ENCODE measurements at places on chromosomes 13 and 19.

DNA sequence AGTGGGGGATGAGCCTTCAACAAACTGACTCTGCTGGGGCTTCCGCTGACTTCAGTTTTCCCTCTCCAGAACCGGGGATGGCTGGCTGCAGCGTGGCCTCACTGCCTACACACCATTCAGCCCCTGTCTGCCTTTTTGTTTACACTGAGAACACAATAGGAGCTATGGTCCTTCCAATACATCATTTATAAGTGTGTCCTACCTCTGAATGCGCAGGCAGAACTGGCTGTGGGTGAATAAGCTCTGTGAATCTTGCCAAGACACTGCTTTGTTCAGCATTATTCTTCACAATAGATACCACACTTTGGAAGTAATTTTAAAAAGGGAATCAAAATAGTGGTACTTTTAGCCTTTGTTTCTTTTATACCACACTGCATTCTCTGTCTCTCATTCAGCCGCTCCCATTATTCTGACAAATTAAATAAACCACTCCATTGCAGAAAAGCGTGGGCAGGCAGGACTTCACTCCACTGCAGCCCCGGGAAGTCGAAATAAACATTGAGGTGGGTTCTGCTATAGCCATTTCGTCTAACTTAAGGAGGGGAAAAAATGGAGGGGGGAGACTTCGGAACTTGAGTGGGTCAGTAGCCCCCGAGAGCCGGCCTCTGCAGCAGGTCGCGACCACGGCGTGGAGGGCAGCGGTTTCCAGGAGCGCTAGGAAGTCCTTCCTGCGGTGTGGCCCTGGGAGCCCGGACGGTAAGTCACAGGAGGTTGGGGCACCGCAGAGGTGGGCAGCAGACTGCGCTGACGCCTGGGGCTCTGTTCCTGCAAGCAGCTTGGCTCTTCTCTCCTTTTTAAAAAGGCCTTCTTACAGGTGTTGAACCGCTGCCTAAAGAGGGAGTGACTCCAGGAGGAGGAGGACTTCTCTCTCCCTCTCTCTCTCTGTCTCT, 94.8 kb upstream of the SOX1 start:
- DNase-seq = no peak

DNA sequence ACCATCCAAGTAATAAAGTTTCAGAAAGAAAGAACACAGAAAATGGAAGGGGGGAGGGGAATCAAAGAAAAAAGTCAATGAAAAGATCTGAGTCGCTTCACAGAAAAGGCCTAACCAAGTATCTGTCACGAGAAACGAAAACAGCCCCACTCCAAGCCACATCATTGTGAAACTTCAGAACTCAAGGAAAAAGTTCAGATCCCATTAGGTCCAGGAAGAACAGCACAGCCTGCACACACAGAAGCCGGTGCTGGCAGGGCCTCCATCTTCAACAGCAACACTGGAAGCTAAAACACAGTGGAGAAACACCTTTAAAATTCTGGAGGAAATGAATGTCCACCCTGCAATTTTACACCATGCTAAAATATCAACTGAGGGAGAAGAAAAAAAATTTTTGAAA, 8.0 kb downstream of the STK24 start:
- DNase-seq = no peak

GRCh38 chr13:98317573-98318171, 140.6 kb upstream of the RNF113B start:
- no peak for DNase-seq

GRCh38 chr13:80010846-80011245, 330.1 kb downstream of the SPRY2 start:
- DNase-seq = no peak

- DNase-seq = peak; percentile 82
Observed at GRCh38 chr19:45451131-45451849, 16.5 kb upstream of the FOSB start.

GRCh38 chr19:1979017-1979416, 36.5 kb downstream of the BTBD2 start:
- DNase-seq = no peak

DNA sequence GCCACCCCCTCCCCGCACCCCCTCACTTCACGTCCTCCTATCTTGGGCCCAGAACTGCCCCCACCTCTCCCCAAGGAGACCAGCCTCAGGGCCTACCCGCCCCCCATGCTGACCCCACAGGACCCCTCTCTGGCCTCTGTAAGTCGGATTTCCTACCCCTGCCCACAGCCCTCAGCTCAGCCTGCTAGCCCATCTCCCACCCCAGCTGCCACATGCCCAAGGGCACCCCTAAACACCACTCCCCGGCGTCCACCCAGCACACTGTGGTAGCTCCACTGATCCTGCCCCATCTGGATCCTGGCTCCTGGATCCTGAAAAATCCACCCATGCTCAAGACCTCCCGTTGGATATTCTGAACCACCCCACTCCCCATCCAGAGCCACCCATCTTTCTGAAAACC, 805 bp downstream of the EVI5L start:
- DNase-seq = no peak

- no peak for DNase-seq
Observed at GRCh38 chr13:34040863-34041262, 222.9 kb downstream of the RFC3 start.

DNA sequence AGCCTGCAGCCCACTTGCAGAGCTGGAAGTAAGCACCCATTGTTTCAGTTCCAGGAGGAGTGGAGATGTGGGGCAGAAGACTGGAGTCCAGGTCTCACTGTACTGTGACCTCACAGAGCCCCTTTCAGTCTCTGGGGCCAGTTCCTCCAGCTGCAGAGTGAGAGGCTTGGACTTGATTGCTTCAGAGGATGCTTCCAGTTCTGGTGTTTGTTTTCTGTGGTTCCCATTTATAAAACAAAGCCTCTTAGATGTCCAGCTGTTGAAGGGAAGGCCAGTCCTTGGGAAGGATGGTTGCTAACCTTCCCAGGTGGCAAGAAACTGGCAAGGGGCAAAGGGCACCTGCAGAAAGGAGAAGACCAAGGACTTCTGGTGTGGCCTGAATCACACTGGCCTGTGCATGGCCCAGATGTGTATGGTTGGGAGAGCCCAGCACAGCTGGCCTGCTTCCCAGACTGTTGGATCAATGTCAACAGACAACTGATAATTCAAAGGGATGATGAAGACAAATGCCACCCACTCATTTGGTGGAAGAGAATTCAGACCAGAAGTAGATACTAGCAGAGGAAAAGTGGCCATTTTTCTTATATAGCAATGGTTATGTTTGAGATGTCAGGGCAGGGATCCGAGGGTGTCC, 218.5 kb downstream of the ZNF536 start:
- peak; percentile 35 for DNase-seq

GRCh38 chr13:36706755-36707154, 32.9 kb downstream of the SERTM1 start:
- no peak for DNase-seq

DNA sequence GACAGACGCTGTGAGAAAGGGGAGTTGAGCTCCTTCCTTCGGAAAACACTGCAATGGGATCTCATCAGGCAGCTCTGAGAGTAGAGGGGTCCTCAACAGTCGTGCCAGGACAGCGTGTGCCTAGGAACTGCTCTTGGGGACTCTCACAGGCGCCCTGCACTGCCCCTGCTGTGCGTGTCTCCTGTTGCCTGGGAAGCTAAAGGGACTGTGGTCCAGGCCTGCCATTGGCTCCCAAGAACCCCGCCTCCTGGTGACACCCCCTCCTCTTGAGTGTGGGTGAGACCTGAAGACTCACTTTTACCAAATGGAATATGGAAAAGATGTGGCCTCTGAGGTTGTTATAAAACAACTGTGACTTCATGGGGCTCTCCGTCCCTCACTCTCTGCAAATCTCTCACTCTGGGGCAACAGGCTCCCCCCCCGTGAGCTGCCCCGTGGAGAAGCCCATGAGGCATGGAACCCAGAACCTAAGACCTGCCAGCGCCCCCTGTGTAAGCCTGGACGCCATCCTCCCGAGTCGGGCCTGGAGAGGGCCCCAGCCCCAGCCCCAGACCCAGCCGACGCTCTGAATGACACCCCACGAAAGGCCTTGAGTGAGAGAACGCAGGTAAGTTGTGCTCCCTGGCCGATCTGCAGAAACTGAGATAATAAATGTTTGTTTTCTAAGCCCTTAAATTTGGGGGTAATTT, 302.7 kb downstream of the FGF9 start:
- no peak for DNase-seq

GRCh38 chr19:38045554-38046253, 138.7 kb downstream of the SIPA1L3 start:
- DNase-seq = no peak

GRCh38 chr13:42401376-42401775, 129.4 kb downstream of the AKAP11 start:
- no peak for DNase-seq

GRCh38 chr13:79749984-79750551, 269.1 kb downstream of the NDFIP2 start:
- peak; percentile 67 for DNase-seq

GRCh38 chr19:9058905-9059667, 27.8 kb upstream of the OR1M1 start:
- DNase-seq = no peak

GRCh38 chr13:29722415-29722814, 126.9 kb upstream of the SLC7A1 start:
- DNase-seq = no peak

- DNase-seq = peak; percentile 51
Observed at GRCh38 chr19:18194554-18195238, 1.7 kb downstream of the MPV17L2 start.

GRCh38 chr19:15276620-15277215, 44.5 kb upstream of the EPHX3 start:
- no peak for DNase-seq

DNA sequence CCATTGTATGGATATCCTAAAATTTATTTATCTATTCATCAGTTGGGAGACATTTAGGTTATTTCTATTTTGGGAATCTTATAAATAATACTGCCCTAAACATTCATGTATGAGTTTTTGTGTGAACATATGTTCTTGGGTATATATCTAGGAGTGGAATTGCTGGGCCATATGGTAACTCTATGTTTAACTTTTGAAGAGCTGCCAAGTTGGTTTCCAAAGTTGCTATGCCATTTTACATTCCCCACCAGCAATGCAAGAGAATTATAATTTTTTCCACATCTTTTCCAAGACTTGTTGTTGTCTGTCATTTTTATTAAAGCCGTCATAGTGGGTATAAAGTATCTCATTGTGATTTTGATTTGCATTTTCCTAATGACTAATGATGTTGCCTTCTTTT, 48.2 kb upstream of the CALM3 start:
- DNase-seq = no peak

DNA sequence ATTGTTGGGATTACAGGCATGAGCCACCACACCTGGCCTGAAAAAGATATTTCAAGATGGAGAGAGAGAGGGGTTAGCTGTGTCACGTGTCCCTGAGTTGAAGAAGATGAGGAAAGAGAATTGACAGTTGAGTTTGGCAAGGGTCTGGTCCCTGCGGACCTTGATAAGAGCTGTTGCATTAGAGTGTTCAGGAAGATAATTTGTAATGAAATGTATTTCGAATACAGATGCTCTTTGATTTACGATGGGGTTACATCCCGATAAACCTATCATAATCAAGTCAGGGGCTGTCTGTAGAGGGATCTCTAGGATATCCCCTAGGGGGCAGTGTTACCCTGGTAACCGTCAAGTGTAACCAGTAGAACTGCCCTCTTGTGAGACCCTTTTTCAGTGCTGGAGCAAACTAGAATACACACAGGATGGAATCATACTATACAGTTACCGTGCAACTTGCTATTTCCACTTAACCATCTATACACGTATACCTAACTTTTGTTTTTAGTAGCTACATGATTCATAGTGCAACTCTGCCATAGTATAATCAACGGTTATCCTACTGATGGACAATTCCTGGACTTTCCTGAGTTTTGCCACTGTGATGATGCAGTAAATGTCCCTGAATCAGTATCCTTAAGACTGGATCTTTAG, 1.5 kb upstream of the ELOF1 start:
- no peak for DNase-seq

- no peak for DNase-seq
Observed at GRCh38 chr19:13109361-13110098, 6.9 kb upstream of the LYL1 start.

- DNase-seq = no peak
Observed at GRCh38 chr13:74562381-74562780, 428.2 kb upstream of the KLF12 start.

GRCh38 chr13:102724923-102725322, 30.1 kb upstream of the METTL21C start:
- no peak for DNase-seq

DNA sequence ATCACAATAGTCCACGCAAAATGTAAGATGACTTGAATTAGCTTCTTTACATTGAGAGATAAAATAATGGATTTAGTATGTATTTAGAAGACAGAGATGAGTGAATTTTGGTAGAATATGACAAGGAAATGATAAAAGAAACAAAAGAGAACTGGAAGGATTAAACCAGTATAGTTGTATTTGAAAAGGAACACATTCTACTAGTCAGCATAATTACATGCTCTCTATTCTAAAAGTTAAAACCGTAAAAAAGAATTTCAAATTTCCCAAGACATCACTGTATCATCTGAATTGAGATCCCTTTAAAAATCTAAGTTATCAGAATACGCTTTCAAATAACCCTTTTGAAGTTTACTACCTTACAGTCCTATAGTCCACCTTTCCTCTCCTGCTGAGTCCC, 1156.7 kb upstream of the PCDH9 start:
- DNase-seq = no peak

DNA sequence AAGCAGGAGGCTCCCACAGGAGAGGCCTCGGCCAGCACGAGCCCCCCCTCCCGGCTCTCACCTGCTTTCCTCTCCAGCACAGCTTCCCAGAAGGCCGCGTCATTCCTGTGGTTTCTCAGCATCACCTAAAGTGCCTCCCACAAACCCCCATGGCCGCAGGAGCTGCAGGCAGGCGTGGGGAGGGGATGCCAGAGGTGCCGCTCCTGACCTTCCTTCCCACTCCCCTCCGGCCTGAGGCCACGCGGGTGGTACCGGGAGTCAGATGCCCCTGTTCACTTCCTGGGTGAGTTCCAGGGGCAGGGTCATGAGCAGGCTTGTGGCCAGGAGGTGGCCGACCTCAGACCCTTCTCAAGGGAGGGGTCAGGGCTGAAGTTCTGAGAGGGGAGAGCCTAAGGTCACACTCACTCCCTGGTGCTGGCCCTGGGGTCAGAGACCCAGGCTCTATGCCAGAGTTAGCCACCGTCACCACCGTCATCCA, 14.4 kb upstream of the NPAS1 start:
- DNase-seq = no peak

- no peak for DNase-seq
Observed at GRCh38 chr13:44833139-44833538, 156.1 kb downstream of the NUFIP1 start.

- no peak for DNase-seq
Observed at GRCh38 chr13:99955107-99955746, 16.3 kb downstream of the ZIC5 start.
